ENCODE measurements at places on chromosomes 3 and 15. TPM values are rescaled to one million over a fixed set of nuclear protein-coding genes. Genes with fewer than 3 reads are reported as not detected.
A peak's percentile ranks its signal among the peaks of the same experiment; 100 is the strongest.

Gene FEZF2
- not detected for total RNA-seq

Gene GLDN
- not detected for total RNA-seq

Gene WWTR1
- 0.77 TPM for total RNA-seq

DNA sequence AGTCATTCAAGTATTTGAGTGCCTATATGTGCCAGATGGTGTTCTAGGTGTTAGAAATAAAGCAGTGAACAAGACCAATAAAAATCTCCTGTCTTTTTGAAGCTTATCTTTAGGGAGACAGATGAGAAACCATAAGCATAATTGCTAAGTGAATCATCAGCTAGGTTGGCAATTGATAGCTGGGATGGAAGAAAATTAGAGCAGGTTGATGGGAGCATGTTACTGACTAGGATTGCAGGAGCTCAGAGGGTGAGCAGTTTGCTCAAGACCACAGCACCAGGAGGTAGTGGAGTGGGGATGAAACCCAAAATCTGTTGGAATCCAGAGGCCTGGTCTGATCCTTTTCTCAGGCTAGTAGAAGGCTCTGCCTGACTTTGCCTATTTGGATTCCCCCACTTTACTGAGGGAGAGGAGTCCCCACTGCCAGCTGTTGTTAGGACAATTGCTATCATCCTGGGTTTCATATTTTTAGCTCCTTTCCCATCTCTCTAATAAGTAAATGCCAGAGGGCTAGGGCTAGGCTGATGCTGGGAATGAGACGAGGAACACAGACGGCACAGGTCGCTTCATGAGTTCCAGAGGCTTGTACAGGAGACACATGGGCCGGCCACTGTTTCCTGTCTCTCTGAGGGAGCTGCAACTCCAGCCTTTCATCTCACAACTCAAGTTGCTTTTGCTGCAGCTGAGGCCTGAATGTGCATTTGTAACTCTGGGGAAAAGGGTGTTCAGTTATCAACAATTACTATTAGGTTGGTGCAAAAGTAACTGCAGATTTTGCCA is 102.9 kb downstream of the CACNA1D start:
- no peaks in the 10 kb centered on the region for H3K36me3 ChIP-seq
- no peak overlapping the region for H3K4me3 ChIP-seq
- no peak for DNase-seq
- H3K27ac ChIP-seq: no peak overlapping the region
- H3K4me1 ChIP-seq: peaks cover 6% of the 10 kb centered on the region

DNA sequence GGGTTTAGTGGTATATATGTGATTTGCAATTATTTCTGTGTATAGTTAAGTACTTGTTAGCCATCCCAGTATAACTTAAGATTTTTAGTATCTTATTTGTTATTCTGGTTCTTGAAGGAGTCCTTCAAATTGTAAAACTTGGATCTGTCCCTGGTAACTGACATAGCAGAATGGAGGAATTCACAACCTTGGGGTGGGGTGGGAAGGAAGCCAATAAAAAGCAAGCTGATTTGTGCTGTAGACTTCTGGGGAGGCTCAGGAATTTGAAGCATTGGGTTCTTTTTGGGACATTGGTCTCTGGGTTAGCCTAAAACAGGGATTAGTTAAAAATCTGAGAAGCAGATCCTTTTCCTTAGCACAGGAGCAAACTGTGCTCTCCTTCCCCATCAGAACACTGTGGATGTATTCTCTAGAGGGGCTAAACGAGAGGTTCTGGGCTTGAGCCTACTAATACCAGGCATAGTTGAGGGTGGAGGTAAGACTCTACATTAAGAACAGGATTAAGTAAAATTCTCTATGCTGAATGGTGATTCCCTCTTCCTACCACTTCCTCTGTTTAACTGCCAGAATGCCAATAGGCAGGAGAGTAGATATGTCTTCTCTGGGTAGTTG is 42.2 kb downstream of the GMPS start:
- no peak overlapping the region for H3K27ac ChIP-seq
- H3K27me3 ChIP-seq: no peaks in the 10 kb centered on the region
- no peak overlapping the region for H3K4me3 ChIP-seq
- H3K36me3 ChIP-seq: peaks cover 72% of the 10 kb centered on the region
- H3K4me1 ChIP-seq: peaks cover 25% of the 10 kb centered on the region
- no peak for DNase-seq

- no peak overlapping the region for H3K27ac ChIP-seq
- no peak overlapping the region for H3K4me3 ChIP-seq
- H3K4me1 ChIP-seq: peaks cover 6% of the 10 kb centered on the region
- no peaks in the 10 kb centered on the region for H3K36me3 ChIP-seq
- no peaks in the 10 kb centered on the region for H3K27me3 ChIP-seq
Observed at GRCh38 chr3:177886501-177886900, 649.7 kb upstream of the KCNMB2 start.

GRCh38 chr3:141528800-141529199 is 42.0 kb downstream of the RASA2 start:
- H3K27ac ChIP-seq: no peak overlapping the region
- H3K4me3 ChIP-seq: no peak overlapping the region
- no peak for DNase-seq
- H3K27me3 ChIP-seq: no peaks in the 10 kb centered on the region
- H3K36me3 ChIP-seq: peaks cover 56% of the 10 kb centered on the region

DNA sequence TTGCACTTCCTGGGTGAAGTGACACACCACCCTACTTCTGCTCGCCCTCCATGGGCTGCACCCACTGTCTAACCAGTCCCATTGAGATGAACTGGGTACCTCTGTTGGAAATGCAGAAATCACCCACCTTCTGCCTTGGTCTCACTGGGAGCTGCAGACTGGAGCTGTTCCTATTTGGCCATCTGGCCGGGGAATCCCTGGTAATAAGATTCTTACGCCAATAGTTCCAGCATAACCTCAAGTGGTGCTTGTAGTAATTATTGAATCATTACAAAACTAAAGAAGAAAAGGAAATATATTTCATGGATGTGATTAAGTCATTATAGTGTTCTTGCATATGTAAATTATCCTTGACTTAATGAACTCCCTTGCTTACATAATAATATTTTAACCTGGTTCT is 841.9 kb downstream of the CADM2 start:
- no peak overlapping the region for H3K4me3 ChIP-seq
- no peak overlapping the region for H3K27ac ChIP-seq

- DNase-seq: no peak
- no peak overlapping the region for H3K27ac ChIP-seq
Observed at GRCh38 chr3:128482666-128483656, 10.0 kb downstream of the GATA2 start.

- H3K4me1 ChIP-seq: no peaks in the 10 kb centered on the region
- H3K36me3 ChIP-seq: no peaks in the 10 kb centered on the region
- DNase-seq: no peak
- H3K27ac ChIP-seq: no peak overlapping the region
- H3K27me3 ChIP-seq: no peaks in the 10 kb centered on the region
Observed at GRCh38 chr3:176106380-176106779, 1090.9 kb downstream of the TBL1XR1 start.

GRCh38 chr15:67504796-67505195 is 16.1 kb upstream of the C15orf61 start:
- H3K4me1 ChIP-seq: peaks cover 5% of the 10 kb centered on the region
- no peak overlapping the region for H3K4me3 ChIP-seq
- DNase-seq: no peak
- no peak overlapping the region for H3K27ac ChIP-seq
- H3K27me3 ChIP-seq: no peaks in the 10 kb centered on the region
- no peaks in the 10 kb centered on the region for H3K36me3 ChIP-seq

GRCh38 chr3:43757666-43758321 is 67.1 kb downstream of the ABHD5 start:
- DNase-seq: no peak
- H3K4me1 ChIP-seq: peaks cover 39% of the 10 kb centered on the region
- peak overlapping the region; percentile 72 for H3K27ac ChIP-seq
- H3K27me3 ChIP-seq: no peaks in the 10 kb centered on the region

Data from activated CD4-positive, alpha-beta T cell treated with anti-CD3 and anti-CD28 coated beads, Interleukin-2, amount 10 ng/mL, durations not matched to agents 7 days and 5 days (primary cell).